NCI-H1092 treated with DMSO at 0.1 percent for 48 hours (cell line): ENCODE measurements at places on chromosomes 7 and 10.

GRCh38 chr7:30877015-30877769, 34.5 kb upstream of the AQP1 start:
- DNase-seq: no peak

- DNase-seq: peak; percentile 32
These were observed 19.5 kb upstream of the ITGB8 start for GRCh38 chr7:20310963-20311742.

- peak; percentile 85 for DNase-seq
These were observed 143.8 kb downstream of the TEX36 start for GRCh38 chr10:125538947-125539731.

GRCh38 chr7:142385491-142386340, 127.9 kb upstream of the PRSS58 start:
- DNase-seq: peak; percentile 17

DNA sequence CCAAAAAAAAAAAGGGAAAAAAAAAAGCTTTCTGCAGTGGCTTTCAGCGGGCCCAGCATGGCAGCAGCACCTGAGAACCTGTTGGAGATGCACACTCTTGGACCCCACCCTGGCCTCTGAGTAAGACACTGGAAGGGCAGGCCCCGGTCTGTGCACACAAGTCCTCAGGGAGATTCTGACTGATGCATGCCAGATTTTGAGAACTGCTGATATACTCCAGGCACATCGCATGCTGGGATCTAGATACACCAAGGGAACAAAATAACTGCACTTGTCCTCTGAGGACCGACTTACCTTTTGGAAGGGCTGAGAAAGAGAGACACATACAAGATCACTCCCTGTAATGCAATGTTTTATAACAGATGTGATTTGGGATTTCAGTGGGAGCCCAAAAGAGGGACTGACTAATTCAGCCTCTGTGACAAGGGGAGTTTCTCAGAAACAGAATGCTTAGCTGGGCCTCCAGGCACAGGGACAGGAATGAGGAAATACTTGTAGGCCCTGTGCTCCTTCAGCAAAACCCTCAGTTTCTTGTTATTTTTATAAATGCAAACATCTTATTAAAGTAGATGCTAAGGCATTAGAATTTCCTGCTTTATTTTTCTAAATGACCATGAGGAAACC, 8.2 kb downstream of the EGFR start:
- no peak for DNase-seq

GRCh38 chr10:78964952-78965633, 103.7 kb upstream of the ZMIZ1 start:
- DNase-seq: peak; percentile 42

- peak; percentile 50 for DNase-seq
These were observed 10.5 kb upstream of the GRID1 start for GRCh38 chr10:86376852-86377796.

DNA sequence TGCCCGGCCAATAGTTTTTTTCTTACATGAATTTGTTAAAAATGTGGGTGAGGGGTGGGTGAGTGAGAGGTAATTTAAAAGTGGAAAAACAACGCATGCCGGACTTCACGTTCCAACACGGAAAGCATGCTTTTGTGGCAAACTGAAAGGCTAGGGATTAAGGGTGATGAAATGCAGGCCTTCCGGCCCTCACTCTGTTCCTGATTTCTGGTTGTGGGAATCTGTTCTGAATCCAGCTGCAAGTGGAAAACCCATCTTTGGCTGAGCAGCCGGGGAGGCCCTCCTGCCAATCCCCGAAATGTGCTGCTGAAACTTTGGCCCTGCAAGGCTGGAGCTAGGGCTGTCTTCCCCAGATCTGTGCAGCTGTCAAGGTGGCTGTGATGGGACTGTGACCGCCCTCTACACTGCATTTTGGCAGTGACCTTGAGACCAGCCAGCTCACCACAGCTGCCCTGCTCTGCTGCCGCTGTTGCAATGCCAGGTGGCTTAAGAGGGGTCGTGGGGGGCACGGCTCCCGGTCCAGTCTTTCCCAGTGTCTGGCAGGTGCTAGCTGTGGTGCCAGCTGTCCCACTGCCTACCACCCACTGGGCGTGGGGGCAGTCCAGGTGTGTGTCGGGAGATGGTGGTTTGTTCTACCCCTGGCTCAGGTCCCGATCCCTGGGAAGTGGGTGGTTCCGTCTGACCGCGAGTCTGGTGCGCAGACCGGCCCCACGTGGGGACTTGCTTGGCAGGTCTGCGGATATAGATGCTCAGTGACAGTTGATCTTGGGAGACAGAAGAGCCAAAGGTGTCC, 39.0 kb downstream of the TET1 start:
- peak; percentile 69 for DNase-seq

- no peak for DNase-seq
These were observed 2.5 kb downstream of the PRSS2 start for GRCh38 chr7:142773230-142773629.

- no peak for DNase-seq
These were observed 620.6 kb upstream of the ANKRD30A start for GRCh38 chr10:36504758-36505157.

- DNase-seq: no peak
These were observed 259.7 kb downstream of the CALN1 start for GRCh38 chr7:72152161-72153131.

- no peak for DNase-seq
These were observed 26.8 kb downstream of the ELFN1 start for GRCh38 chr7:1696671-1697498.

DNA sequence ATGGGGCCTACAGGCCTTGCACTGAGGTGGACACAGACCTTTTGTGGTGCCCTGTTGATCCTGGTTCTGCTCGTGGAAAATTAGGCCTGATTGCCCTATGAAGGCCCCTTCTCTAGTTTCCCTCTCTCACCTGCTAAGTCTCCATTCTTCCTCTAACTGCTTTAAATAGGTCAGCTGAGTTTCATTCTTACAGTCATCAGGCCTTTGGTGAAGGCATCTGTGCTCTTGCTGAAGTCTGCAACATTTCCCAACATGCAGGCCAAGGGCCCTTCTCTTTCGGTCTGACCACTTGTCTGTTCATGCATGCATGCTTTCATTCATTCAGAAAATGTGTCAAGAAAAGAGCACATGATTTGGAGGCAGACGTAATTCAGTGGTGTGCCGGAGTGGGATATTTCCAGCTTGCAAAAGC, 244.0 kb downstream of the BUB3 start:
- no peak for DNase-seq

GRCh38 chr7:13946181-13946580, 43.3 kb downstream of the ETV1 start:
- DNase-seq: no peak

GRCh38 chr10:48667960-48668590, 16.6 kb upstream of the WDFY4 start:
- no peak for DNase-seq

DNA sequence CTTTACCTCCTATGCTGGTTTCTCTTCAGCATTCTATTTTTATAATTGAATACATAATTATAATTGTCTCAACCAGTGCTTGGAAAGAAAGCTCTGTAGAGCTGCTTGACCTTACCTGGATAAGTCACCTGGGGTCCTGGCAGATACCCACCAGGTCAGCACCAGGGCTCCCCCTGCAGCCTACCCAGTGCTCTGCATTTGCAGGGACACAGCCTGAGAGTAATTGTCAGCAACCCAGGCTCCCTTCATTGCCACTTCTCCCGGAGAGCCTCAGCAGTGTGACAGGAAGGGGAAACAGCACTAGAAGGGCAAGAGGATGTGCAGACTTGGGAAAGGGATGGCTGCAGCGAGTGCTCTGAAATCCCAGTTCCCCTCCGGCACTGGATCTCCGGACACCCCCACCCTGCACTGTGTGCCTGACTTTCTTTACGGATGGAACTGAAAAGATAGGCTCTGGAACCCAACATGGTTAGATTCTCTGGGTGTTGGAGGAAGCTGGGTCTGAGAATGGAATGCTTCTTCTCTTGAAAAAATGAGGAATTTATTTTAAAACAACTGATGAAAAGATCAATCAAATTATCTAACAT, 11.4 kb upstream of the PAX4 start:
- peak; percentile 26 for DNase-seq
